Uterus (tissue), 4 donors: ENCODE measurements at places on chromosomes 3 and 15. TPM values are rescaled to one million over a fixed set of nuclear protein-coding genes. Genes with fewer than 3 reads are reported as not detected.

DNA sequence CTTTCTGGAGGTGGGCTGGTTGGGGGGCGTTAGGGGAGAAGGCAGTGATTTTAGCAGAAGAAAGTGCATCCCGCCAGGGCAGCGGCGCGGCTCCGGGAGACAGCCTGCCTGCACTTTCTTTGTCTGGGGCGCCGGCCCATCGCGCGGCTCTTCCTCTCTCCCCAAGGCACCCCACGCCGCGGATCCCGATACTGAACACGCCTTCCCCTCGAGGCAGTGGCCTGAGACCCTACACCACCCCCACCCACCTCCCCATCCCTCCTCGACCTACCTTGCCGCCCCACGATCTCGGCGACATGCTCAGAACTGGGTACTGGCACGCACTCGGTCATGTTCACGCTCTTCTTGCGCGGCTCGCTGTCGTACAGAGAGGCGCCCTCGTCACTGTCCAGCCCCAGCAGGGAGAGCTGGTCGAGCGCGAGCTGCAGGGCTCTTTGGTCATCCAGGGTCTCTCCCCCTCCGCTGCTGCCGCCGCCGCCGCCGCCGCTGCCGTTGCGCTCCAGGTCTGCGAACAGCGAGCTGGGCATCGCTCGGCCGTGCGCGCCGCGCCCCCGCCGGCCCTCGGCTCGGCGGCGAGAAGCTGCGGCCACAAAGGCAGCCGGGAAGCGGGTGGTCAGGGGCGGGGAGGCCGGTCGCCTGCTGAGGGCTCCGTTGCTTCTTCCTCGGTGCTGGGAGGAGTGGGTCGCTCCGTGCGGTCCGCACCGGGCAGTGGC, 483 bp downstream of the MEX3B start:
- DNase-seq: no peak

- DNase-seq: no peak
Observed at GRCh38 chr3:149474250-149474817, at the start of gene TM4SF4. Gene TM4SF4 (plus strand): TSS chr3:149474697. CDS start chr3:149474878, 181 bp downstream.

DNA sequence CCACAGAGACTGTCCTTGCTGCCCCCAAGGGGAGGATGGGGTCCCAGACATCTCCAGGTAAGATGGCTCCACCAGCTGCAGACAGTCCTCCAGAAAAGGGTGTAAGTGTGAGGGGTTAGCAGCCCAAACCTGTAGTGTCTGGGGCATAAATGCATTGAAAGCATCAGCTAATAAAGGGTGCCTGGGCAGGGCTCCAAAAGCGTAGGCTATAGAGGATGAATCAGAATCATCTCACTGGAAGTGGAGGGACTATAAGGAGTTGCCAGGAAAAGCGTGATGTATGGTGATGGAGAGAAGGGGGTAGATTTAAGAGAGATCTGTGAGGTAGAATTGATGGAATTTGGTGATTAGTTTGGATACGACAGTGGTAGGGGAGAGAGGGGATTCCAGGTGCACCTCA, 79.9 kb upstream of the ONECUT1 start:
- DNase-seq: no peak

DNA sequence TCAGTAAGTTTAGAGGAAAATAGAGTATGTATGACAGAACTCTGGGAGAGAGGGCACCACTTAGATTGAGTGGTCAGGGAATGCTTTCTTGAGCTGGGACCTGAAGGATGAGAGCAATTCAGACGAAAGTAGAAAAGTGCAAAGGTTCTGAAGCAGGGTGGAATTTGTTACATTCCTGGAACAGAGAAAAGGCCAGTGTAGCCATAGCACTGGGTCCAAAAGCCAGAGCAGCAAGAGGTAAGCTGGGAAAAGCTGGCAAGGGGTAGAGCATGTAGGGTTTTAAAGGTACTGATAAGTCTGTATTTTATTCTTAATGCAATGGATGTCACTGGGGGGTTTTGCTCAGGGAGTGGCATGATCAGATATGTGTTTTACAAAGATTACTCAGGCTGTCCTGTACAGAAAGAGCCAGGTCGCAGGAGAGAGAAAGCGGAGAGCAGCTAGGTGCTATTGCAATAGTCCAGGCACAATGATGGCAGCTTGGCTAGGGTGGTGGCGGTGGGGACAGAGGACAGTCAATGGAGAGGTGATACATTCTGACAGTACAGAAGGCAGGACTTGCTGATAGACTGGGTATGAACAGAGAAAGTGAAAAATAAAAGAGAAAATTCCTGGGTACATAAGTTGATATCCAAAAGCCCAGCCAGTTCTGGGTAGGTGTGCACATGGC, 17.0 kb downstream of the FSTL1 start:
- DNase-seq: no peak

DNA sequence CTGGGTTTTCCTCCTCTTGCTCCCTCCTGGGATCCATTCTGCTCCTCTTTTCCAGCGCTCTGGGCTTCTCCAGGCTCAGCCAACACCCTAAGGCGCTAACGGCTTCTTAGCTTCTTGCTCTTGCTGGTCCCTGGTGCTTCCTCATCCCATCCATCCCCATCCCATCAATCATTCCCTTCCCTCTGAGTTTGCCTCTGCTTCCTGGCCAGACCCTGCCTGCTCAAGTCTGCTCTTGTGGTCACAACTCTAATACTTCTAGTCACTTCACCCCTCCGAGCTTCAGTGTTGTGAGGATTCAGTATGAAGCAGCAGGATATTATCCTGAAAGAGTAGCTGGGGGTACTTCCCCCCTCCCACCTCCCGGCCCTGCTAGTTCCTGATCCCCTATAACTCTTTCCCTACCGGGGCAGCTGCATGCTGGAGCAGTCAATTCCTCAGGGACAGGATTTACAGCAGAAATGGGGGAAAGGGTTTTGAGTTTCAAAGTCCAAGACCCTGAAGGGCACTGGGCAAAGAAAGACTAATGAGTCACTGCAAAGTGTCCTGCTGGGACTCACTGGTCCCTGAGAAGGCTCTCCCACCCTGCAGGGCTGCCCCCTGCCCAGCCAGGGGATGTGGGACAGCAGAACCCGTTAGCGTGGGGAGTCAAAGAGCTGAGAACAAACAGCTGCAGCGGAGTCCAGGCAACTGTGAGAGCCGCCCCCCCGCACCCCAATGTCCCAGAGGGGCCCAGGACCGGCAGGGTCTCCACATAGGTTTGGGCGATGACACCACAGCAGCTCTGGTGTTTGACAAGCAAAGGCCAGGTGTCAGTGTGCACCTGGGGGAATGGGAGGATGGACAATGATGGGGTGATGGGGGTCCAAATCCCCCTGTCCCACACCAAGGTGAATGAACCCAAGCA, 2.3 kb upstream of the SYNM start:
- peak; percentile 11 for DNase-seq

- DNase-seq: peak; percentile 44
Observed at GRCh38 chr15:36356978-36357601, 222.3 kb upstream of the CDIN1 start.

DNA sequence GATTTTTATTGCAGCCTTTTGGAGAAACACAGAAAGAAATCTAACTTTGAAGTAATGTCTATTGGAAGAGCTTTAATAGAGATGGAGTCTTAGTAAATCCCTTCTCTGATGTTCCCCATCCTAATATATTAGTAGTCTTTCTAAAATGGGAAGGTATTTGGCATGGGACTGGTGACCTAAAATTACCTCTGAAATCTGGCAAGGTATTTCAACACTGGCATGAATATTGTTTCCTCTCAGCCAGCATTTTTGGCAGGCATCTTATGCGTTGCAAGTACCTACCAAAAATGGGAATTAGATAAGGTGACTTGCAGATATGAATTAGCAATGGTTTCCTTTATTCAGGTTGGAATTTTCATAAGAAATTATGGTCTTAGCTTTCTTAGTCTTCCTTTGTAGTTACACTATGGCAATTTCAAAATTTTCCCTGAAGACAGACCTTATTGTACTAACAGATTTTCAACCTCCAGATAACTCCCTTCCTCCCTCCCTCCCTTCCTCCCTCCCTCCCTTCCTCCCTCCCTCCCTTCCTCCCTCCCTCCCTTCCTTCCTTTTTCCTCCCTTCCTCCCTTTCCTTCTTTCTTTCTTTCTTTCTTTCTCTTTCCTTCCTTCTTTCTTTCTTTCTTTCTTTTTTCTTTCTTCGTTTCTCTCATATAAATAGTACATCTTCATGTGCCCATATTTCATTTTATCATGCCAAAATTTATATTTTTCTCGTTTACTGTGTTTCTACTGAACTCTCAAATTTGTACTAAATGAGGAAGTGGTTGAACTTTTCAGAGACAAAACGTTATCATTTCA, 168.2 kb upstream of the KCNMB2 start:
- no peak for DNase-seq

GRCh38 chr3:106758459-106758858, 618.8 kb upstream of the CCDC54 start:
- DNase-seq: no peak

DNA sequence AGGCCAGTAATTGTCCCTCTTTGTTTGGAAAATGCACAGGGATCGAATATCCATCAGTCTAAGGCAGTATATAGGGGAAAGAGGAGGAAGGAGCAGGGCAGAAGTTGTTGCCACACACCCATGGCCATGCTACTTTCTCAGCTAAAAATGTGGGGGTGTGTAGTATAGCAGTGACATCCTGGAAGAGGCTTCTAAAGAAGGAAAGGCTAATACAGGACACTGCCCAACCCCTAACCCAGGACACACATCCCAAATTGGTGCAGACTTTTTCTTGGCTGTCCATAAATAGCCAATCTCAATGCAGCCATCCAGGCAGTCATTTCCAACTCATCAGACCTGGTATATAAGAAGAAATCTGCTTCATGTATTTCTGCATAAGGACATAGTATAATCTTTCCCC, 33.1 kb upstream of the LRRN1 start:
- no peak for DNase-seq

- DNase-seq: no peak
Observed at GRCh38 chr3:17065315-17065714, 180.6 kb downstream of the PLCL2 start.

DNA sequence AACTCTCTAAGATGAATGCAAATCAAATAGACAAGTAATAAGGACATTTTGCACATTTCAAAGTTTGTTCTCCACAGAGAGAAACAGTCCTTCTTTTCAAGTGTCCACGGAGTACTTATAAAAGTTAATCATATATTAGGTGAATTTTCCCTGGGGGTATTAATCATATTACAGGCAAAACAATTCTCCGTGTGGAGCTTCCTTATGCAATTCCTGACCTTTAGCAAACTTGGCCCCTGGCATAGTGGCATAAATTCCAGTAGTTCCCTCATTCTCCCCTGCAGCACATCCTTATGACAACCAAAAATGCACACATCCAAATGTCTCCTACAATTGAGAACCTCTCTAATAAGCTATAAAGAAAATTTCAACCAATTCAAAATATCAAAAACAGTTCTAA, 34.4 kb downstream of the FSIP1 start:
- DNase-seq: no peak

DNA sequence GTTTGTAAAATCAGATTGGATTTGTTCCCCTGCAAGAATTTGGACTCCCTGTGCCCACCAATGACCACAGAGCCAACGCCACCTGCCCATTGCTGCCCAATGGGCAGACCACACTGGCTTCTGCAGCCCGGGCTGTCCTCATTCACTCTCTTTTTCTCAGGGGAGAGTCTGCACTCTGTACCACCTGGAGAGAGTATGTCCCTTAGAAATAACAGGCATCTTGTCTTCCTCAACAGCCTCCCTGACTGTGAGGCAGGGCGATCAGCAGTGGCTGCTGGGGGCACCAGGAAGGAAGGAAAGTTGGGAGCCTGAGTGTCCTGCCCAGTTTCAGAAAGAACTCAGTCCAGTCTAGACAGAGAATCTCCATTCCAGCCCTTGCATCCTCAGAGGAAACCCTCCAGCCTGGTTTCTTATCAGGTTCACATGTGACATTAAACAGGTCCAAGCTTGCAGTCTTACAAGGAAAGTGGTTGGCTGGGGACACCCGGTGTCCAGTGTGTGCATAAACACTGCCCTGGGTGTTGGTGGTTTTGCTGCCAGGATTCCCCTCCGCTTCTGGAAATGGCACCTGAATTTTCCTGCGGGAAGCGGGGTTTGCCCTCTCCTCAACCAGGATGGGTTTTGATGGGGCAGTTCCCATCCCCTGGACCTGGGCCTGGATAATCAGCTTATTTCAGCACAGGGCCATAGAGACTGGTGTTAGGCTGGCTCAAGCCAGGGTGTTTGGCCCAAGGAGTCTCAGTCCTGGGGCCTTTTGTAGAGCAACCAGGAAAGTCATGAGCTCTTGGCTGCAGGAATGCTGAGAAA, 37.2 kb downstream of the SSUH2 start:
- peak; percentile 58 for DNase-seq

- no peak for DNase-seq
Observed at GRCh38 chr15:88612186-88612796, 8.8 kb upstream of the AEN start.

GRCh38 chr3:130828948-130829947, 64.6 kb upstream of the ATP2C1 start:
- no peak for DNase-seq

DNA sequence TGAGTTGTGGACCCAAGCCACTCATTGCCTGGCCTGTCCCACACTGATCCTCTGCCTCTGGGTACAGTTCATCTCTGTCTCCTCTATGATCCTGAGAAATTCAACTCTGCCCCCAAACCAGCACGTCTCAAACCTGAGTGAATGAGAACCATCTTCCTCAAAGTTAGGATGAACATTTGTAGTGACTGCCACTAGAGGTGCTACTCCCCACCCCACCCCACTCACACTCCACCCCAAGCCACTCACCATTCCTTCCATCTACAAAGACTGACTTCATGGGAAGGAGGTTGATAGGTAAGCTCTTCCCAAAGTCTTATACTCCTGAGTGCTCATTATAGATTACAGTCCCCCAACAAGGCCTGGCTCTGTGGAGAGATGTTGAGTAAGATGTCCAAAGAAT, 43.8 kb downstream of the NEK10 start:
- DNase-seq: no peak

DNA sequence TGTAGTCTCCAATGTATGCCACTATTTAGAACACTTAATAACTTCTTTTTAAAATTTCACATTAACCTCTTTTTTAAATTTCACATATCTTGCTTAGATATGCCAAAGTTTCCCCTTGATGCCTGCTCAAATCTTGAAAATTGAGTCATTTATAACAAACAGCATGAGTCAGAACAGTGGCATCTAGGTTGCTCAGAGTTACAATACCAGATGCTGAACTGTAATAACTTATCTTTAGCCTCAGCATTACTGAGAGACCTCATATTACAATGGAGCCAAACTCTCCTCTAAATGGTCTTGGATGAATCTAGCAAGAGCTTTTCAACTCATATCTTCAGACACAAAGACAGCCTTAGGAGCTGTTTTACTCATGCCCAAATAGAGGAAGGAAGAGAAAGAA, 439.3 kb upstream of the ARPP21 start:
- no peak for DNase-seq

DNA sequence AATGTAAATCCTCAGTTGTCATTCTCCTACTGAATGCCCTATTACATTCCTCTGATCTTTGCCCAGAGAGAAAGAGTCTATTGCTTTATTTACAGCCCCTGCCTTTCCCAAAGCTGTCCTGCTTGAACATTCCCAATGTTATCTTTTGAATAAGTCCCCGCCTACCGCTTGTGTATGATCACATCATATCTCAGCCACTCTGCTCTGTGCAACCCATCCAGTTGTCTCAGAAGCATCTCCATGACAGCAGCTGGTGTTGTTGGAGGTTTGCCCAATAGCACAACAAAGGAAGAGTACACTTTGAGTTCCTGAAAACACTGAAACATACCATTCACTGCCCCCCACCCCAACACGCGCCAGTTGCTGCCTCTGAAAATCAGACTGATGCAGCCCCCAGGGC, 22.0 kb upstream of the FAM3D start:
- DNase-seq: no peak

Gene IMPG2
- 2.6 TPM for total RNA-seq

Gene ACTRT3
- 2.8 TPM for total RNA-seq

Gene RTP1
- total RNA-seq: not detected
